ENCODE measurements at places on chromosomes 4 and X.

DNA sequence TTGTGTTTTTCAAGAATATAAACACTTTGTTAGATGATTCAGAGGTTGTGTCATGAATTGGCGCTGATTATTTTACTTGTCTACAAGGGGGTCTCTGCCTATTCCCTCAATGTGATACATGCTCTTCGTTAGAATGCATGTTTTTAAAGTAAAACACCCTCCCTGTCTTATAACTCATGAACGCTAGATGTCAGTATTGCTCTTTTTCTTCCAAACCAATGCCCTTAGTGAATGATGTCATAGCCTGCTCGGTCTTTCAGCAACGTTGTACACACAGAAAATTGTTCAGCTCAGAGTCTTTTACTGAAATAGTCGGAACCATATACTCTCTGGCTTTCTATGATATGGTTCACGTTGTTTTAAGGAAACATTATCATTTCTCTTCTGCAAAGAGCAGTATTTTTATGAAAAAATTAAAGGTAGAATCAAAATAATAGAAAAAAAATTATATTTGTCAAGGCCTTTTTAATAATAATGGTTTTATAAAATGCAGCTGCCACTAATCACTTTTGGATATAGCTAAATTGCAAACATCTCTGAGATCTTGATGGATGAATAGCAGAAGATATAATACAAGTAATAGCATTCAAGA lies 292.9 kb downstream of the TLL1 start:
- peak; percentile 49 for DNase-seq

DNA sequence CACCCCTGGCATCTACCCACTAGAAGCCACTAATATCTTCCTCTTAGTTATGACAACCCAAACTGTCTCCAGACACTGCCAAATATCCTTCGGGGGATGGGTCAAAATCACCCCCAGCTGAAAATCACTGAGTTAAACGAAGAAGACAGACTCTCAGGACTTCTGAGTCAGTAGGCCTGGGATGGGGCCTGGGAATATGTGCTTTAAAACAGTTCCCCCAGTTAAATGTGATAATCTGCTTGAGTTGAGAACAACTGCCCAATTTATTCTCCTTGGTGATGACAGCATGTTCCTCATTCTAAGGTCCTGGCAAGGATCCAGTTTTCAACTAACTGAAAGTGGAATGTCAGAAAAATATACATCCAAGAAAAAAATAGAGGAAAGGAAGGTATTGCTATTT lies 52.4 kb downstream of the CBLL2 start:
- DNase-seq, result no peak

- no peak for DNase-seq
Observed at GRCh38 chr4:120314969-120315368, 248.3 kb upstream of the MAD2L1 start.

- no peak for DNase-seq
Observed at GRCh38 chr4:85508654-85509053, 33.7 kb downstream of the ARHGAP24 start.

DNA sequence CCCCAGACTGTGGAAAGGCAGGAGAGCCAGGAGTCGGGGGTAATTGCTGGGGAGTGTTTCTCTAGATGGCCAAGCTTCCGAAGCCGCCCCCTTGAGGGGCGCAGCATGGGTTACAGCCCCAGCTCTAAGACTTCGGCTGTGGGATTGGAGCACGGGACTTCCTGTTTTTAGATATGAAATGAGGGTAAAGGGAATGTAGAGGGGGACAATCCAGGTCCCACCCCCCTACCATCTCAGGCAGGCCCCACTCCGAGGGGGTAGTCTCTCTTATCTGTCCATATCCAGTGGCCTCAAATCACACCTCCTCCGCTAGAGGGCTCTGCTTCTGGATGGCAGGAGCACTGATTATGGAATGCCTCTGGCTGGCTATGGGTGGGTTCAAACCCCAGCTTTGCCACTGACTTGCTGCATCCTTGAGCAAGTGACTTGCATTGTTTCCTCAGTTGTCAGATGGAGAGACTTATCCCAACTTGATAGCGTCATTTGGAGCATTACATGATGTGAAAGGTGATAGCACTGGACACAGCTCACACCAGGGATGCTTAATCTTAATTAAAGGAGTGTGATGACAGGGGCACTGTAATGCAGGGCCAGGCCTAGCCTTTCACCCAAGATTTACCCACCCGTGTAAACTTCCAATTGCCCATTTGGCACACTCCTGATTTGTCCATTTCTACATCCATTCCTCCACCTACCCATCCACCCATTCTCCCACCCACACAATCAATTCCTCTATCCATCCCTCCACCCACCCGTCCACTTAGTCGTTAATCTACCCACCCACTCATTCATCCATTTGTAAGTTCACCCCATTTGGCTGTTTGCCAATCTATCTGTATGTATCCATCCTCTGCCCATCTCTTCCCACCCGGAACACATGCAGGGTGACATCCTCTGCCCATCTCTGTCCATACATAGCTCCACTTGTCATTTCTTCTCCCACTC lies 848 bp upstream of the KCND1 start:
- DNase-seq, result peak; percentile 44

DNA sequence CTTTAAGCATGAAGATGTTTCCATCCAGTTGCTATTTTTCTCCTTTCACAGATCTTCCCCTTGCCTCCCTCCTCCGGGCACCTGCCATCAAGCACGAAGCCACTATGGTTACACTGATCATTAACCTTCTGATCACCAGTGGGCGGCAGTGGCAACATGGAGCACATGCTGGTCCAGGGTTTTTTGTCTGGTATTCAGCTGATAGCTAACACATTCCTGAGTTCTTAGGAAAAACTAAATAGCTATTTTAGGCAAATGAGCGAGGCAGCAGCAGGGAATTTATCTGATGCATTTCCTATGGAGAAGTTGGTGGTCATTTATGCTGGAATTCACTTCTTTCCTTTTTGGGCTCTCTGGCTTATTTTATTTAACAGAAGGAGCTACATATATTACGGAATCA lies 22.9 kb downstream of the SHISA3 start:
- DNase-seq, result no peak

DNA sequence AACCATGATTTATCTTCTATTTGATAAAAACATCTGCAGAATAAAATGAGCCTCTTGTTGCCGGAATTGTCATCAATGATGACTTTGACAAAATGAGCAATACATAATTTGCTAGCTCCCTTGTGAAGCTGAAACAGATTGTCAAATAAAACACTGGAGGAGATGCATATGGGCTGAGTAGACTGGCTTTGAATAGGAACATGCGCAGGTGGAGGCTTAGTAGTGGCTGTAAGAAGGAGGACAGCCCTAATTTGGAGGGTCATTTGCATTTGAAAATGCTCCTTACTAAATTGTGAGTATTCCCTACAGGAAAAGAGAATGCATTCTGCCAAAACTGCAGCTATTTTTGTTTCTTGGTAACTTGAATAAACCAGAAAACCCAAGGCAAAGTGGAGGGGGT lies 329.1 kb downstream of the PPARGC1A start:
- DNase-seq, result no peak

- peak; percentile 5 for DNase-seq
Observed at GRCh38 chr4:108247387-108248049, 78.8 kb upstream of the LEF1 start.

GRCh38 chr4:148735432-148736155 lies 293.4 kb upstream of the NR3C2 start:
- no peak for DNase-seq

All from NCI-H1930 (cell line).